ENCODE measurements at places on chromosomes 1 and 21.

- no peak for DNase-seq
These were observed 2.6 kb downstream of the GLRX2 start for GRCh38 chr1:193102662-193103061.

DNA sequence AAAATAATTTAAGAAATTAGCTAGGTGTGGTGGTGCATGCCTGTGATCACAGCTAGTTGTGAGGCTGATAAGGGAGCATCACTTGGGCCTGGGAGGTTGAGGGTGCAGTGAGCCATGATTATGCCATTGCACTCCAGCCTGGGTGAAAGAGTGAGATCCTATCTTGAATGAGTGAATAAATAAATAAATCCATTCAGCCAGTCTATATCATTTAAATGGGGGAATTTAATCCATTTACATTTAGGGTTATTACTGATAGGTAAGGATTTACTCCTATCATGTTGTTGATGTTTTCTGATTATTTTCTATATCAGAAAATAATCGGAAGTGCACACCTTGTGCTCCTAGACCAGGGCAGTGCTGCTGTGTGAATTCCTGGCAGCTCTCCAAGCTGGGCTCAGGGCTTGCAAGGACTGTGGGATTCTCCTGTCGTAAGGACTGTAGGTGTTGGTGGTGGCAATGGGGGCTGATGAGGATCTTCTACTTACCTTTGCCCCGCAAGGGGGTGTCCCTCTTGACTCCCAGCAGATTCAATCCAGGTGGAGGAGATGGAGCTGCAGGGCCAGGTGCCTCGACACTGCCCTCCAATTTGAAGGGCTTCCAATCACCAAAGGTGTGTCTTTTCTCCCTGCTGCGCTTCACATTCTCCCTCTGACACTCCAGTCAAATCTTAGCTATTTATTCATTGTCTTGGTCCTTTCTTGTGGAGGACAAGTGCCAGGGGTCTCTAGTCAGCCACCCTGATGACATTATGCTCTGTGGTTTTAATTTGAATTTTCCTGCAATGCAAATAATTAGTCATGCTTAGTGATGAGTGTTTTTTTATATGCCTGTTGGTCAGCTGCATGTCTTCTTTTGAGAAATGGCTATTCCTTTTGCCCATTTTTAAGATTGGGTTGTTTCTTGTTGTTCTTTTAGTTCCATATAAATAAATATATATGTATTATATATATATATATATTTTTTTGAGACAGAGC lies 14.1 kb upstream of the TRAPPC10 start:
- DNase-seq: no peak

DNA sequence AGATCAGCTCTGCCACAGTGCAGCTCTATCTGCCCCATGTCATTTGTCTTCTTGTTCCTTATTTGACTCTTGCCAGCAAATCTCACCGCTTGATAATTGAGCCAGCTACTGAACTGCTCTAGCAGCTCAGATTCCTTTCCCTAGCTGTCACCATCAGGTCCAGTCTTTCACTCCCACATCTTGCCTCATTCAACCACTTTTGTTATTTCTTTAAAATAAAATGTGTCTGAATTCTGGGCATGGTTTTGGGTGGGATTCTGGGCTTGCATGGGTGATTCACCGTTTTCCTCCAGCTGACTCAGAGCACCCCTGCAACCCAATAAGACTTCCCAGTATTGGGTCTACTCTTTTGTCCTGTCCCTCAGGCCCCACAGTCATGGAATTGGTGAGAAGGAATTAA lies 215.7 kb downstream of the DSCAM start:
- DNase-seq: no peak

- no peak for DNase-seq
These were observed 28.1 kb downstream of the RNF187 start for GRCh38 chr1:228515200-228515834.

GRCh38 chr1:64969305-64970046 lies 3.1 kb upstream of the JAK1 start:
- no peak for DNase-seq

- no peak for DNase-seq
These were observed 129.8 kb downstream of the CNIH3 start for GRCh38 chr1:224745924-224746323.
